Activated naive CD4-positive, alpha-beta T cell treated with anti-CD3 and anti-CD28 coated beads for 36 hours (primary cell): ENCODE measurements at places on chromosomes 11 and 22. TPM values are rescaled to one million over a fixed set of nuclear protein-coding genes. Genes with fewer than 3 reads are reported as not detected.

- no peak for DNase-seq
Measured at GRCh38 chr11:86518211-86518610, 143.5 kb downstream of the CCDC81 start.

The BCL2L13 gene
- 32.6 TPM for total RNA-seq

GRCh38 chr11:37519781-37520180 lies 921.7 kb upstream of the RAG2 start:
- DNase-seq = no peak

The P2RX3 gene
- not detected for total RNA-seq

- DNase-seq = peak; percentile 67
Measured at GRCh38 chr22:38947321-38948140, 9.9 kb upstream of the APOBEC3A start.

DNA sequence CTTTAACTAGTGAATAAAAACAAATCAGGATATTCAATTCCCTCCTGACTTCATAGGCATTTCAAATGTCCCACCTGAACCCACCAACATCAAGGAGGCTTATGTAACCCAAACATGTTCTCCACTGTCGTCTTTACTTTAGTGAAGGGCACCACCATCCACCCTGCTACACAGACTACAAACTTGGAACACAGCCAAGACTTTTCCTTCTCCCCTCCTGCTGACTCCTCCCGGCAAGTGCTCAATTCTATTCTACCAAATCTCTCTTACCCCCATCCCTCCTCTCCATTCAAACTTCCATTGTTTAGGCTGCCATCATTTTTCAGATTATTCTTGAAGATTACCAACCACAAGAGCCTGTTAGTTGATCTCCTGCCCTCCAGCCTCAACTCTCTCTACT lies 24.3 kb downstream of the SAAL1 start:
- no peak for DNase-seq
